ENCODE measurements at places on chromosomes 2 and 18.

GRCh38 chr18:41569867-41570266 lies 385.2 kb upstream of the PIK3C3 start:
- no peak for DNase-seq

GRCh38 chr18:55338978-55339650 lies 248.9 kb downstream of the TCF4 start:
- DNase-seq, result no peak

GRCh38 chr2:190162851-190163250 lies 100.3 kb upstream of the MSTN start:
- DNase-seq, result no peak

- no peak for DNase-seq
These were observed 1.5 kb upstream of the SLC30A3 start for GRCh38 chr2:27264253-27264752.

GRCh38 chr2:205609113-205609512 lies 73.2 kb upstream of the NRP2 start:
- no peak for DNase-seq

DNA sequence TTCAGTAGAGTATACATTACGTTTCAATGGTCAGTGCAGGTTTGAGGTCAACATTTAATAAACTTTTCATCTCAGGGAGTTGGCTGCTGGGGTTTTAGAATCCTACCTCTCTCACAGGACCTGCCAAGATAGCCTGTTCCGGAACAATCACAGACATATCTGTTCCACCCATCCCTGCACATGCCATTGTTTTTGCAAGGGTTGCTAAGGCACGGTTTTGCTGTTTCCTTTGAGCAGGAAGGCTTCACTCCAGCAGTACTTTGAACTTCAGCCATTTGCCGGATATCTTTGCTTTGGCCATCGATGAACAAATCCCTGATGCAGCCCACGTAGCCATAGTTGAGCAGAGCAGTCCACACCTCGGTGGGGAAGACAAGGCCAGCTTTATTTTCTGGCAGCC lies 493.8 kb downstream of the NRXN1 start:
- no peak for DNase-seq

DNA sequence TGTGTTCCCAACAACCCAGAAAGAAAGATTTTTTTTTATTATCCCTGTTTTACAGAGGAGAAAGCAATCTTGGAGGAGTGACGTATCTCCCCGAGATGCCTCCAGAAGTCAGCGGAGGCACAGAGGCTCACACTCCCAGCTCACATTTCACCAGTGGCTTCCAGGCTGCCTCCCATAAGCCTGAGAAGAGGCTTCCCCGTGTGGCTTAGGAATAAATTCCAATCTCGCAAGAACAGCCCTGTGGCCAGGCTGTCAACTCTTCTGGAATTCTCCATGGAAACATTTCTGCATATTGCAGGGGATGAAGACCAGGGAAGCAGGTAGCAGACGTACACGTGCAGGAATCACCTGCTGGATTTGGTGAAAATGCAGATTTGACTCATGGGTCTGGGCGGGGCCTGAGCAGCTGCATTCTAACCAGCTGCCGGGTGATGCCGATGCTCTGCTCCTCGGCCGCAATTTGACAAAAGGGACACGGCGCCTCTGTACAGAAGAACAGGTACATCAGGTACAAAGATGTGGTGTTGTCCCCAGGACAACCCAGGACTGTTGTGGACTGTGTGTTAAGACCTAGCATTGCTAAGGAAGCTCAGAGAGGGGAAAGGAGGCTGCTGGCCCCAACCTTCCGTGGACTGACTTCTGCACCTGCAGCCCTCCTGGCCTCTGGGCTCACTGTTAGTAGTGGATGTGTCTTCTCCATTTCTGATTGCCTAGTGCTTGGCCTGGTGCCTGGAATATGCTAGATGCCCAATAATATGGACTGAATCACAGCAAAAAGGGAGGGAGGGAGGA lies 114.2 kb upstream of the ID2 start:
- no peak for DNase-seq

DNA sequence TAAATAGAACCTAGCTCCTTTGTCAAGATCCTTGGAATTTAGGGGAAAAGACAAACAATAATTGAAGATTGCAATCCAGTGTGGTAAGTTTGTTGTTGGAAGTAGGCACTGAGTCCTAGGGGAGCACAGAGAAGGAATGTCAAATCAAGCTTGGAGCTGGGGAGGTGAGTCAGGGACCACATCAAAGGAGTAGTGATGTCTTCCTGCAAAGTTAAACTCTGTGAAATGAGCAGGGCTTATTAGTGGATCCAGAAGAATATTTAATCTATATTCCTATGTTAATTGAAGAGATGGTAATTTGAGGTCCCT lies 41.7 kb upstream of the NABP1 start:
- no peak for DNase-seq

GRCh38 chr2:2822143-2822542 lies 491.1 kb upstream of the MYT1L start:
- no peak for DNase-seq

DNA sequence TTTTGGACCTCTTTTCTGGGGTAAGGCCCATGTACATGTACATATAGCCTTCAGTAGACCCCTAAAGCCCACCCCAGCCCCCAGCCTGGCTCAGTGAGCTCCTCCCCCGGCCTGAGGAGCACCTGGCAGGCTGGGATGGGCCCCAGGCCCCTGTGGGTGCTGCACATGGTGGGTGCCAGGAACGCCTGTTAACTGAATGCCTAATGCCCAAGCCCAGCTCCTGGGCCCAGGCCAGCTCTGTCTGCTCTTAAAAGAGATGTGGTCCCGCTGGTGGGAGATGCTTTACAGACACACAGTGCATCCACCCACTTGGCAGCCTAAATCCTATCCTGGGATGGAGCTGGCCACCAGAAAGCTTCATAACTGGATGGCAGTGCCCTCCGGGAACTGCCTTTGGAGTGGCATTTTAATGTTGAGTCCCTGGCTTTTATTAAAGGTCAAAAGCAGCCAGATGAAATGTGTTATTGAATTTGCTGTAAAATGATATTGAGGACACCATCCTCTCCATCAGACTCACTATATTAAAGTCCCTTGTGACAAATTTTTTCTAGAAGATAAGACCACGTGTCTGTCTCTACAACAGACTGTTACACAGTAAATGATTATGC lies 7.7 kb upstream of the OXER1 start:
- no peak for DNase-seq

- DNase-seq, result no peak
These were observed 73.4 kb downstream of the ZFP36L2 start for GRCh38 chr2:43152741-43153647.

- DNase-seq, result no peak
These were observed 477.5 kb upstream of the SPHKAP start for GRCh38 chr2:228658998-228659397.

DNA sequence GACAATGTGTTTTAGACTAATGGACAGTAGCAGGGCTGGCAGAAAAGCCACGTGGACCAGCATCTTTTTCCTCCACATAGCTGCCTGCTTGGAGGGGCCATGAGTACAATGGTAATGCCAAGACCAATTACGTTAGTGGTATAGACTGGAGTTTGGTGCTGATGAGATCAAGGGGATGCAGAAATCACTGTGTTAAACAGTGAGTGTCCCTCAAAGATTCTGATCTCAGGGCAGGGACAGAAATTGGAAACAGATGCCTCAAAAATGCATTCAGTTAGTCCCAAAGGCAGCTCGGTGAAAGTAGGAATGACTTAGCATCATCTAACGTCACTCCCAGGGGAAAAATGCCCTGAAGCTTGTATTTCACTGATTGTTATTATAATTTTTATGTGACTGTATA lies 72.4 kb downstream of the SLC16A14 start:
- DNase-seq, result no peak

DNA sequence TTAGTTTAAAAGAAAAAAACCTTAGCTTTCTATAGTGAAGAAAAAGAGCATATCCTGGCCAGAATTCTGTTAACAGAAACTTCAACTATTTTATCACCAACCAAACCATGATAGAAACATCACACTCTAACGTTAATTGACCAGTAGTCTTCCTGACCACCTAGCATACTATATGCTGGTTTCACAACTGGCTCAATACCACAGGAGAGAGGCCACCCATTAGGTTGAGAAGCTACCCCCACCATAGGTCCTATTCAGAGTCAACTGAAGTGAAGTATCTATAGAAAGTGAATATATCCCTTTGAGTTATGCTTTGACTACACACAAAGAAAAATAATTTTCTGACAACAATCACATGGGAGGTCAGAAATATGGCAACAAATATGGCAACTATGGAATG lies 85.2 kb upstream of the STK17B start:
- no peak for DNase-seq

DNA sequence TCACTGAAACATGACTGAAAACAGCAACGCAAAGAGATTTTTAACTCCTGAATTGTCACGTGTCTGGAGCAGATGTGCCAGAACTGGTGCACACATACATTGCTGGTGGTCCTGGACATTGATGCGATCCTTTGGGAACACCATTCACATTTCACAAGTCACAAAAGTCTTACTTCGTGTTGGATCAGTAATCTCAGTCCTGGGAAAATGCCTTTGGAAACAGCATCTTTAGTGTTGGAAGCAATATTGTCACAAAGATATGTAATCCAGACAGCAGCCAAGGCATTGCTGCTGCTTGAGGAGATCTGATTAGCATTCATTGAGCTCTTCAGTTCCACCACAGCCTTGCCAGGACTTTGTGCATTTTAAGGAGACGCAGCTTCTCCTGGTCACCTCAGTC lies 126.2 kb upstream of the SH3BP4 start:
- DNase-seq, result no peak

GRCh38 chr2:205803500-205803899 lies 121.2 kb downstream of the NRP2 start:
- no peak for DNase-seq

GRCh38 chr2:225670111-225670974 lies 270.8 kb downstream of the NYAP2 start:
- DNase-seq, result no peak

- no peak for DNase-seq
These were observed at the start of gene SALL3 for GRCh38 chr18:78979730-78980278. Gene SALL3, plus strand, starts transcription at chr18:78979818. Its CDS starts 457 bp downstream, at chr18:78980275.

DNA sequence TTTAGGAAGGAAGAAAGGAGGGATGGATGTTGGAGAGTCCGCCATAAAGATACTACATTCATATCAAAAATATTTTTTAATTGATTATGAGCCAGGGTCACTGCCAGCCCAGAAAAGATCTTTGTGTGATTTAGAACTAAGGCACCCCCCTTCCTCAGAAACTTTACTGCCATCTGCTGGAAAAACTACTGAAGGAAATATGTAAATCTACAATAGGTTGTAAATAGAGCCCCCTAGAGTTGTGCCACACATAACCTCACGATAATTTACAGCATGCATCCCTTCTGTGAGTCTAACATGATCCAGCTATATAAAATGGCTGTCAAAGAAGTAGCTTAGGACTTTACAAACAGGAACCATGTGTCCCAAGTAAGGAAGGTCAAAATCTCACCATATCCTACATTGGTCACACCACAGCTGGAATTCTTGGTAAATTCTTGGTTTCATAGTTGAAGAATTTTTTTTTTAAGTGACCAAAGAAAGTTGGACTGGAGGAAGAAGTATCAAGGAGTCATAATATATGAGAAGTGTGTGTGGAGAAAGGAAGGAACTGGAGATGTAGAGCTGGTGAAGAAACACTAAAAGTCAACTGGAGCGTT lies 152.5 kb downstream of the CYP26B1 start:
- DNase-seq, result no peak

GRCh38 chr2:188978291-188979081 lies 4.3 kb downstream of the COL3A1 start:
- DNase-seq, result peak; percentile 67

DNA sequence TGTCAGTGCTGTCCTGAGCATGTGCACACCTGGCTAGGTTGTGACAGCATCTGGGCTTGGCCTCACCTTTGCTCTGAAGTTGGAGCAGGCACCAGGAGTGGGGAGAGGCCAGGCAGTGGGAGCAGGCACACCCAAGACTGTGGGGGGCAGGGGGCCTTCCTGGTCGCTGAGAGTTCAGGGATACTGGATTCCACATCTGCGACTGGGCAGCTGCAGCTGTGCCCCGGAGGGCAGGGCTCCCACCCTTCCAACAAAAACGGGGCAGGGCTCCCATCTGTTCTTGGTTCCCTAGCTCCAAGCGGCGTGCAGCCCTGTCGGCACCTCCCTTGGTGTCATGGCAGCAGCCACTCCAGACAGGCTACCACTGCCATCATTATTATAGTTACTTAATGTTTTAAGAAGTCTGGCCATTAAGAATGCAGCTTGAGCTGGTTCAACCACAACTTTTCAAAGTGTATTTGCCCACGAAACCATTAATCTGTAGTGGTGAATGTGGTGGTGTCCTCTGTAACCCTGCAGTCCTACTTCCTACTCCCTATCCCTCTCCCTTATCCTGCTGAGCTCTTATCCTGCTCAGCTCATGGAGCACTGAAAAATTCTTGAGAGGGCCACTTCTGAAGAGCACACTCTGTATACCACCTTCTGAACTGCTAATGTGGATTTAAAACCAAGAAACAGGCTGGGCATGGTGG lies 48.0 kb upstream of the RAB1A start:
- no peak for DNase-seq

GRCh38 chr2:66899648-66900047 lies 464.7 kb downstream of the MEIS1 start:
- DNase-seq, result no peak

- DNase-seq, result no peak
These were observed 66.1 kb downstream of the NAB1 start for GRCh38 chr2:190714958-190715357.

DNA sequence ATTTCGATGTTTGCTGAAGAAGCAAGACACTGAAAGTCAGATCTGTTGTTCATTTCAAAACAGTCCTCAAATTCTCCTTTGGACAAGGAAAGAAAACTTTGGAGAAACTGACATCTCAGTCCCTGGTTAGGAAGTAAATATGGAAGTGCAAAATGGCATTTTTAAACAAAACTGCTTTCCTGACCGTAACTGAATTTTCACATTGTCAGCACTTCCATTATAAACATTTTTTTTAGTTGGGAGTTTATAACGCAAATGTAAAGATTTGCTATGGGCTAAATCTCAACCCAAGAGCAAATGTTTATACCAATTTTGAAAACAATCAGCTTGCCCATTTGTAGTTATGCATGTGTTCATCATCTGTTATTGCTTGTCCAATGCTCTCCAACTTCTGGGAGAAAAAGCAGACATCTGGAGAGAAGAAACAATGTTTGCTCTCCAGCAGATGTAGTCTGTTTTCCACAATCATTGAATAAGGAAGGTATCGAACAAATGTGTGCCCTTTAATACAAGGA lies 520.1 kb downstream of the ARHGAP15 start:
- no peak for DNase-seq

- no peak for DNase-seq
These were observed 6.2 kb upstream of the CHST10 start for GRCh38 chr2:100423631-100424030.

- no peak for DNase-seq
These were observed 439.2 kb upstream of the REG3G start for GRCh38 chr2:78586316-78586715.

DNA sequence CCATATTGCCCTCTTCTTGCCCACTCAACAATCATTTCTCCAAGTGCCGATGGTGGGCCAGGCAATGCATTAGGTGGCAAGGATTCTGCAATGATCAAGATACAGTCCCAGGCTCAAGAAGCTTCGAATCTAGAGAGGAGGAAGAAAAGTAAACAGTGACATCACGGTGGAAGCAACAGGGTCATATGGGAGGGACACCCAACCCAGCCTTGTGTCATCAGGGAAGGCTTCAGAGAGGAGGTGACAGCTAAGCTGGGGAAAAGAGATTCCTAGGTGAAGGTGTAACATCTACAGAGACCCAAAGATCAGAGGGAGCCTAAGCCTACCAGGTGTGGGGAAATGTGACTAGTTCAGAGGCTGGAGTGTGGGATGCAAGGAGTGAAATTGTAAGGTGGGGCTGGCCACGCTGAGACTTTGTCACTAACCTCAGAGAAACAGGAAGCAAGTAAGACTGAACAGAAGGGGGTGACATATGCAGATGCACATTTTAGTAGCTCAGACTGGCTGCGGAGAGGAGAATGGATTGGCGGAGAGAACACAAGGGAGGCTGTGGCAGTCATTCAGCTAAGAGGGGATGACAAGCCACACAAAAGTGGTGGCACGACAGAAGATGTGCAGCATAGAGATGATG lies 104.9 kb downstream of the ANKRD44 start:
- DNase-seq, result peak; percentile 73

All from activated CD4-positive, alpha-beta T cell treated with anti-CD3 and anti-CD28 coated beads, Interleukin-2, Interleukin-6, amounts not matched to agents 100 ng/mL and 50 ng/mL, durations not matched to agents 16 hours and 8 hours (primary cell).